Thyroid gland (tissue), 4 donors: ENCODE measurements at places on chromosomes 12 and 14.

- DNase-seq = no peak
Observed at GRCh38 chr12:6768437-6768914, 2.3 kb downstream of the PTMS start.

GRCh38 chr12:54017878-54018467 is 9.2 kb downstream of the HOXC8 start:
- peak; percentile 34 for DNase-seq

GRCh38 chr12:66584673-66585072 is 94.2 kb downstream of the GRIP1 start:
- no peak for DNase-seq

DNA sequence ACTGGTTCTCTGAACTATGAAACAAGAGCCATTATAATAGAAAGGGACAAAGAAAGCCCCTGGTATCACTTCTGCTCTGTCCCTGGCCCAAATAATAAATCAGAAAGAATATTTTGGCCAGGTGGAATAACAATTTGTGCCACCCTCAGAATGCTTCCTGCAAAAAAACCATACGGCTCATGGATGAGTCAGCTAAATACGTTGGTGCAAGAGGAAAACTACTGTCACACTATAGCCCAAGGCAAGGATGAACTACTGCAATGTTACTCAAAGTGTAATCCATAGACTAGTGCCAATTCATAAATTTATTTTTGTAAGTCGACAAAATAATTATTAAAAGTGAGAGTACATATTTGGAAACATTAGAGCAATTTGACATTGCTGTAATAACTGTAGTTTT is 68.2 kb downstream of the ANKS1B start:
- no peak for DNase-seq

GRCh38 chr14:104138098-104138717 is at the start of gene KIF26A:
TSS of gene KIF26A (plus strand) at chr14:104138587. CDS start at chr14:104138723, 136 bp downstream.
- no peak for DNase-seq

- DNase-seq = peak; percentile 77
Observed at GRCh38 chr12:13074396-13075117, 28.9 kb downstream of the GSG1 start.

DNA sequence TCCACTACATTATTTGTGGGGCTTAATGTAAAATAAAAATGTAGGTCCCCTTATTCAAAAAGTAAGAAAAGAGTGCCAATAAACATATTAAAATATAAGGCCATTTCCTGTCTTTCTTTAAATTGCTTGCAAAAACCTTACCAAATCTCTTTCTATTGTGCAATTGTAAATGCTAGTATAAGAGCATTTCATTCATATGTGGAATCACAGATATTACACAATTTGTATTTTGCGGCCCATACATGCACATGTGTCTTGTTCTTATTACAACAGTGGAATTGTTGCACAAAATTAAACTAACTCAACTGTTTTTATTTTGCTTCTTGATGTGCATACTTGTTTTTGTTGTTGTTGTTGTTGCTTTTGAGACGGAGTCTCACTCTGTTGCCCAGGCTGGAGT is 20.1 kb upstream of the CRADD start:
- no peak for DNase-seq

DNA sequence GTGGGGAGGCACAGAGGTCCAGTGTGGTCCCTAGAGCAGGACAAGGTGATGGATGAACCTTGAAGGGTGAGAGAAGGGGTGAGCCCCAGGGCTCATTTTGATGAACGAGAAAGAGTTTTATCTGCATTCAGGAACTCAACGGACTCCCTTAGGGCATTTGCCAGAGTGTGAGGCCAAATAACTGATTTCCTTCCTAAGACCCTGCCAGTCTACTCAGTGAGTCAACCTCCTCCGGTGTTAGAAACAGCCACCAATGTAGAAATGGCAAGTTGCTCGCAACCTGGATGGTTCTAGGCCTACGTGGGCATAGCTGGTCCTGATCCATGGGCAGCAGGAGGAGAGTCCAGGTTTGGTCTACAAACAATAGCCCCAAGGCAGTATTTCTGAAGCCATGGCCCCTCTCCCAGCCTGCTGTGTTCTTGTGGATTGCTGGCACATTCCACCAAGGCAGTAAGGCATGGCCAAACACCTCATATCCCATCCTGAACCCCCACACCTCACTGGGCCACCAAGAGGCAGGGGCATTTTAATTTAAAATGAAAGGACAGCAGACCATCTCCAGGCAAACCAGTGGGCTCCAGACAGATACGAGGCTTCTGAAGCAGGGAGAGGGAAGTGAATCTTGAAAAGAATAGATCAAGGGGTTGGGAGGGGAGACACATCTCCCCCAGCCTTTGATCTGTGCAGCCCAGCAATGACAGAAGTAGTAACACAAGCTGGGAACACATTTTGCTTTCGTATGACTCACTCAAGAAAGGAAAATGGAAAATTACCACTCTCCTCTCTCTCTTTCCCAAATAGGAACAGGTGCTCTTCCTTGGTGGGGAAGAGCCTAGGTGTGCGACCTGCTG is 25.4 kb upstream of the TESC start:
- DNase-seq = peak; percentile 55

DNA sequence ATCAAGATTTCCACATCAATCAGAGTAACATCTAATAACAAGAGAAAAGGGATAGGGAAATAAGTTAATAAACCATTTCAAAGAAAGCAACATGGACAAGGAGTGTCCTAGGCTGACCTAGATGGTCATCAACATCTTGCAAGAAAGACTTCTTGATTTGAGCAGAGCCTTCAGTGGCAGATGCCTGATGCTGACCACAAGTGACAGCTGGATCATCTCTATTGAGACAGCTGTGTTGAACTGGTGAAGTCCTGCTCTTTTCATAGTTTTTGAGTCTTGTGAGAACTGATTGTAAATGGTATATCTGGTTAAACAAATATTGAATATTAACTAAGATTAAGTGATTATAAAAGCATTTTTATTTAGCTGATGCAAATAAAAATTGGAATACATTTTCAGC is 1083.6 kb upstream of the LRFN5 start:
- no peak for DNase-seq

DNA sequence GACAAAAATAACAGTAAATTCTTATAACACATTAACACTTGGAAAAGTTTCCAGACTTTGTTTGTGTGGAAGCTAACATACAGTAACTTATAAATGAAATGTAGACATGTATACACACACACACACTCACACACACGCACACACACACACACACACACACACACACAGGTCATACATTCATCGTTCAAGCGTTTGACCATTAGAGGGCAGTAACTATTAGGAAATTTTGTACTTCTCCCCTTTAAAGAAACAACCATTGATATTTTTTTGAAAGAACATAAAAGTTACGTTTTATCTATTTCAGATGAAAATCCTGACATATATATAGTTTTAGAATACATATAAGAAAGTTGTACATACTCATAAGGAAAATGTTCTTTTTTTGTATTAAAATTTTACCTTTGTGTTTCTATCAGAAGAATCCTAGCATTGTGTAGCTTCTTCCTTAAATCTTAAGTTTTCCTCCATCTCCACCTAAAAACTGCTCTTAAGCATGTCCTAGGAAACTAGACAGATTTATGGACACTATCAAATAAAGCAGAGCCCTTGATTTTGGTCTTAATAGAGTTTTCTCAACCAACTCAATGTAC is 29.0 kb downstream of the PTPRQ start:
- DNase-seq = no peak

GRCh38 chr14:93331002-93331727 is 1.7 kb downstream of the BTBD7 start:
- peak; percentile 37 for DNase-seq

- DNase-seq = no peak
Observed at GRCh38 chr12:93419388-93420034, 22.2 kb downstream of the UBE2N start.

DNA sequence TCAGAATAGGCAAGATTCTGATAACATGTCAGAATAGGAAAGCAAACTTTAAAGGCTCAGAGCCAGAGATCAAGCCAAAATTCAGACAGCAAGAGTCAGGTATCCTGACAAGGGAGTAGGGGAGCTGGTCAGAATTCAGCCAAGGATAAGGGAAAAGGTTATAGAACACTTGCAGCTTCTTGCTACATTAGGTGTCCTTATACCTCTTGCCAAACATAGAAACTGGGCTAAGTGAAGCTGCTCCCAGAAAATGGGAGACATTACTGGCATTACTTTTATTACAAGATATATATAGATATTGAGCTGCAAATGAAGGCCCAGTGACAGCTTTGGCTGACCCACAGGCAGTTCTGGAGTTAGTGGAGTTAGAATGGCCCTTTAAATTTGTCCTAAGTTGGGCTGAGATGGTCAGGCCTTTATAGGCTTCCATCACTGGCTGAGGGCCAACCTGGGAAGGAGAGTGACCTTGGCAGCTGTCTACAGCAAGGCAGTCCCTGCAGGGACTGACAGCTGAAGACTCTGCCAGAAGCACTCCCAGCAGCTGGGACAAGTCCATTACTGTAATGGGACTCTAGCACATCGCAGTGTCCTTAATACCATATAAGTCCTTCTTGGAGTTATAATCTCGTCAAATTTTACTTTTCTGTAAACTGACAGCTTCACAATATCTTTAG is 83.0 kb downstream of the LRRC9 start:
- peak; percentile 20 for DNase-seq

- no peak for DNase-seq
Observed at GRCh38 chr12:23670684-23671083, 278.8 kb downstream of the SOX5 start.

- DNase-seq = no peak
Observed at GRCh38 chr12:98754095-98754494, 109.0 kb downstream of the APAF1 start.

GRCh38 chr12:80862531-80862930 is 75.2 kb downstream of the LIN7A start:
- DNase-seq = no peak

GRCh38 chr12:11769723-11770514 is 120.4 kb downstream of the ETV6 start:
- no peak for DNase-seq

- no peak for DNase-seq
Observed at GRCh38 chr12:11882301-11883019, 188.3 kb upstream of the BCL2L14 start.

GRCh38 chr12:51639361-51639760 is 48.3 kb downstream of the SCN8A start:
- DNase-seq = no peak

DNA sequence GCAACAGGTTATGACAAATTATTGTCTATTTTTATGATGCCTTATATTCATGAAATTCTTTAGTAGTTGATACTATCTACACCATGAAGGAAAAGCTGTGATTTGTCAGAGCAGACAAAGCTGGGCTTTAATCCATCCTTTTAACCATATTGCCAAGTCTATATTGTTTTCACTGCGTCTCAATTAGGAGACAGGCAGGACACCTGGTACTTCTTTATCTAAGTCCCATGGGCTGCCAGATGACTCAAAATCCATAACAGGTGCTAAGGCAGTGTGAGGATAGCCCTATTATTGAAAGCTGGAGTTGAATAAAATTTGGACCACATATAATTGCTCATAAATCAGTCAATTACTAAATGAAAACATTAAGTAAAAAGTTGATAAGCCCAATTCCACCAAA is 22.6 kb downstream of the INSM2 start:
- DNase-seq = no peak

DNA sequence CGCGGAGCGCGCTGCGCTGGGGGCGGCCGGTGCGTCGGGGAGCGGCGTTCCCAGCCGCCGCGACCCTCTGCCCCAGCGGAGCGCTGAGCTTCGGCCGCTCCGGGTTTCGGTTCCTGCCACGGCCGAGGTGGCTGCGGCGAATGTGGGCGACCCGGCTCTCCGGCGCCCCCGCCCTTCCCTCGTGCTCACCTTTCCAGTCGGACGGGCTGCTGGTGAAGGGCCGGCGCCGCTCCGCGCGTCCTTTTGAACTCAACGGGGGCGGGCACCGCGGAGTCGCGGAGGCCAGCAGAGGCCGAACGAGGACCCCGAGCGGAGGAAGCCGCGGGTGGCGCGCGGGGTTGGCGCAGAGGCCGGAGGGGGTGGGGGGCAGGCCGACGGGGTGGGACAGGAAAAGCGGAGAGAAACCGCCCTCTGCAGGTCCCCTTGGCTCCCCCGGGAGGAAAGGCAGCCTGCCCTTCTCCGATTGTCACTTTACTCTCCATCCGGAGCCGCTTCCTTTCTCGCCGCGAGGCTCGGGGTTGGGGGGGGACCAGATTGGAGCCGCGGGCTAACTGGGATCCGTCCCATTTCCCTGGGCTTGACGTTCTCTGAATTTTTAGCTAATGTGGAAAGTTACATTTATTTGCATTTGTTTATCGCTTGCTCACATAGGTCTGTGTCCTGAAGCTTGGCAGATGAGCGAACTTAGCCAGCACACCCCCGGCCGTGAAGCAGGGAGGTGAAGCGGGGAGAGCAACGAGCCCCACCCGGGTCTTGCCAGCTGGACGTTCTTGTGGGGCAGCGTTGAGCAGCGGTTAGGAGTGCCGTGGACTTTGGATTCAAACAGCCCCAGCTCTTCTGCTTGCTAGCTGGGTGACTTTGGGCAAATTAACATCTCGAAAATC is at the start of gene SMAGP:
SMAGP (minus strand) TSS at position 349 of the 884 bp plus-strand sequence. CDS start 1,137 bp downstream, outside the sequence.
- peak; percentile 82 for DNase-seq

DNA sequence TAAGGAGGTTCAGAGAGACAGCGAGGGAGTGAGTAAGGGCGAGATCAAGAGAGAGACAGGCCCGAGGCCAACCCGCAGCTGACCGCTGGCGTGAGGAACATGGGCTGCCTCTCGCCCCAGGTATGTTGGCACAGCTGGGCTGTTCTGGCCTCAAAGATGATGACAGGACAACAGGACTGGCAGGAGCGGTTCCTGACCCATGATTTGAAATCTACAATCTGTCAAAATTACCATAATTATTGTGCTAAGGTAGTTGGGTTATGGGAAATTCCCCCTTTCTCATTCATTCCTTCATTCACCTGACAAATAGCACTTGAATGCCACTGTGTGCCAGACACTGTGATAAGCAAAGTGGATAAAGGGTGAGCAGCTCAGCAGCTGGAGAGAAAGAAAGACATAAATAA is 5.1 kb upstream of the ENDOU start:
- peak; percentile 76 for DNase-seq

DNA sequence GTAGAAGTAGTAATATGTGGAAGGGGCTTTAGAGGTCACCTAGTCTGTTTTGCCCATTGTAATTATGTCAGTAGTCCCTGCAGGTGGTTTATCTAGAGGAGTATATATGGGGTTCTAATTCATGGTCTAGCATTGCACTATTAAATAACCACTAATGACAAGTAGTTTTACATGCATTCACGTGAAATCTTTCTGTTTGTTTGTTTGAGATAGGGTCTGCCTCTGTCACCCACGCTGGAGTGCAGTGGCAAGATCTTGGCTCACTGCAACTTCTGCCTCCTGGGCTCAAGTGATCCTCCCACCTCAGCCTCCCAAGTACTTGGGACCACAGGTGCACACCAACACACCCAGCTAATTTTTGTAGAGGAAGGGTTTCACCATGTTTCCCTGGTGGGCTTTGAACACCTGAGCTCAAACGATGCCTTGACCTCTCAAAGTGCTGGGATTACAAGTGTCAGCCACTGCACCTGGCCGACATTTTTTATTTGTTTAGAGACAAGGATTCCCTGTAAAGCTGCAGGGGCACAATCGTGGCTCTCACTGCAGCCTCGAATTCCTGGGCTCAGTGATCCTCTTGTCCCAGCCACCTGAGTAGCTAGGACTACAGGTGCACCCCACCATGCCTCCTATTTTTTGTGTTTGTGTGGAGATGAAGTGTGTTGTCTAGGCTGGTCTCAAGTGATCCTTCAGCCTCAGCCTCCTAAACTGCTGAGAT is 12.0 kb upstream of the PSEN1 start:
- DNase-seq = no peak
